ENCODE measurements at places on chromosomes 1 and 21.

- DNase-seq: no peak
Measured at GRCh38 chr1:203700901-203701300, 64.1 kb upstream of the LAX1 start.

- peak; percentile 23 for DNase-seq
Measured at GRCh38 chr1:78101514-78101913, 55.7 kb downstream of the GIPC2 start.

- DNase-seq: no peak
Measured at GRCh38 chr21:45590726-45591618, 48.7 kb upstream of the SLC19A1 start.

DNA sequence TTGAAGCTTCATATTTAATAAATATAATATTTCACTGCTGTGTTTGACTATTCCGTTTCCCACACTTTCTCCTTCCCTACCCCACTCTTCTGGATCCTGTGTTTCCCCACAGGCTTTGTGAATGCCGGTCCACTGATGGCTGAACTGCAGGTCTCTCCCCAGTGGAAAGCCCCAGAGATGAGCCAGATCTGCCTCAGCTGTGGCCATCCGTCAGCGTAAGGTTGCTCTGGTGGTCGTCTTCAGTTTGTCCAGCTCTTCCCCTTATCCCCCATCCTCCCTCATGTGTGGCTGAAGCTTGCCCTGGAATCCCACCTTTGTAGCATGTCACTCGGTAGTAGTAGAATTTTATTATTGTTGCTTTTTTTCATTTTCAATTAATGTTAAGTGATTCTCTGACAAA lies 11.4 kb downstream of the SMAP2 start:
- DNase-seq: no peak

DNA sequence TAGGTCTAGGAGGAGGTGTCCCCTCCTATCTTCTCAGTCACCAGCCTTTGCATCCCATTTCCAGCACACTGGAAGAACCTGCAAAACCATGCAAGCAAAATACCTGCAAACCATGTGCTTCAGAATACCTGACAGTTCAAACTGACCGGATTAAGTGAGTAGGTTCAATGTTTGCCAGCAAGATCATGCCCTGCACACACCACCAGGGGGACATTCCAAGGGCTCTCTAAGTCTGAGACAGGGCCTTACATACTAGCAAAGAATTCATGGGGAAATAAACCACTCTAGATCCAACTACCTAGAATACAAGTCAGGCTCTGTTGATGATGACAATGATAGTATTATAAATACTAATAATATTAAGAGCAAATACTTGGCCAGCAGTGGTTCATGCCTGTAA lies 27.6 kb downstream of the INPP5B start:
- no peak for DNase-seq

- DNase-seq: peak; percentile 53
Measured at GRCh38 chr1:47440599-47441081, 2.8 kb downstream of the FOXD2 start.

Data from eye (tissue), 1 donor.